Fibroblast of skin of back (primary cell): ENCODE measurements at places on chromosomes 11 and 22.

DNA sequence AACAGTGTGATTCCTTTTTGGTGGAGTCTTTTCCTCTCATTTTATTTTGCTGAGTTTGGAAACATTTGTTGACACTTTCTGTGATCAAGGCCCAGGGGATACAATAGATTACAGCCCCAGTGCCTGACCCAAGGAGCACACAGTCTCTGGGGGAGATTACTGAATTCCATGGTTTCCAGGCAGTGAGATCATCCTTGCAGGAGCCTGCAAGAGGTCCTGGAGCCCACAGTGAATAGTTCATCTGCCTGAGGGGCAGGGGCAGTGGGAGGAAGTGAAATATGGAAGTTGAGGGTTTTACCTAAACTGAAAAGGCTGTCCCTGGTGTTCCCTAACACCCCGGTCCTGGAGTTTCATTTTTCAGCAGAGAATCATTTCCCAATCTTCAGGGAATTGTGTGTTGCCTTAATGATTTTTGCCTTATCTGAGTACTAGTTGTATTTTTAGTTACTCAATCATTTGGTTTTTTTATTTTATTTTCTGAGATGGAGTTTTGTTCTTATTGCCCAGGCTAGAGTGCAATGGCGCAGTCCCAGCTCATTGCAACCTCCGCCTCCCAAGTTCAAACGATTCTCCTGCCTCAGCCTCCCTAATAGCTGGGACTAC, 7.7 kb downstream of the CCS start:
- peak; percentile 32 for DNase-seq

GRCh38 chr11:67371189-67371910, 2.0 kb downstream of the CLCF1 start:
- DNase-seq: peak; percentile 67

DNA sequence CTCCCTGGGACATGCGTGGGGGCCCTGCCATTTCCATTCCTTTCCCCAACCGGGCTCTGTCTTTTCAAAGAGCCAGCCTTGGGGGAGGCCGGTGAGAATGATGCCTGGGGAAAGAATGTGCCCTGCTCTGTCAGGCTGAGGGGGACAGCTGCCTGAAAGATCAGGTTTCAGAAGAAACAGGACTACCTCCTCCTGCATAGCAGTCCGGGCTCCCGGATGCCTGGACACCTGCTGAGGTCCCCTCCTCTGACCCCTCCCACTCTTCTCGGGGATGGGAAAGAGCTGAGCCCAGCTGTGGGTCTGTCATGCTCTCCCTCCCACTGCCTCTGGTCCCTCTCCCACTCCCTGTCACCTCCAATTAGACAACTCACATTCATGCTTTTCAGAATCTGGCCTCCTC, 41.8 kb upstream of the CDON start:
- DNase-seq: no peak

- no peak for DNase-seq
These were observed 274.9 kb upstream of the MPPED2 start for GRCh38 chr11:30861064-30861463.

DNA sequence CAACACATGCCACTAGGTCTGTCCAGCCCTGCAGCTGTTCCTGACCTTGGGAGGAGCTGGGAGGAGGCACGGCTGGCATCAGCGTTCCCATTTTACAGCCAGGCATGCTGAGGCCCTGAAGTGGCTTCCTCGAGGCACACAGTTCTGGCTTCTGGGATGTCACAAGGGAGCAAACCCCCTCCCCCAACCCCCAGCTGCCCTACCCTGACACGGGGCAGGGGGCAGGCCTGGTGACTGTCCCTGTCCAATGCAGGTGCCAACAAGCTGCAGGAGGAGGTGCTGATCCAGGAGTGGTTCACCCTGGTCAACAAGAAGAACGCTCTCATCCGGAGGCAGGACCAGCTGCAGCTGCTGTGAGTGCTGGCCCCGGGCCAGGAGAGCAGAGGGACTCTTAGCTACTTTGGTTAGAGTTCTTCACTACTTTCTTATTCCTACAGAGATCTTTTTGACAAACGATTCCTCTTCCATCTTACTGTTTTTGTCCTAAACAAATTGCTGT, 5.3 kb downstream of the KCNK7 start:
- no peak for DNase-seq

- peak; percentile 23 for DNase-seq
These were observed 24.0 kb downstream of the PISD start for GRCh38 chr22:31637891-31638618.
